ENCODE measurements at places on chromosomes 4 and X. TPM values are rescaled to one million over a fixed set of nuclear protein-coding genes. Genes with fewer than 3 reads are reported as not detected.
A peak's percentile ranks its signal among the peaks of the same experiment; 100 is the strongest.

- peak overlapping the region; percentile 86 for H3K27ac ChIP-seq
- no peaks in the 10 kb centered on the region for H3K4me1 ChIP-seq
- peak overlapping the region; percentile 67 for H3K4me3 ChIP-seq
- H3K36me3 ChIP-seq = no peaks in the 10 kb centered on the region
These were observed 5.6 kb downstream of the PRDM8 start for GRCh38 chr4:80202741-80203553.

DNA sequence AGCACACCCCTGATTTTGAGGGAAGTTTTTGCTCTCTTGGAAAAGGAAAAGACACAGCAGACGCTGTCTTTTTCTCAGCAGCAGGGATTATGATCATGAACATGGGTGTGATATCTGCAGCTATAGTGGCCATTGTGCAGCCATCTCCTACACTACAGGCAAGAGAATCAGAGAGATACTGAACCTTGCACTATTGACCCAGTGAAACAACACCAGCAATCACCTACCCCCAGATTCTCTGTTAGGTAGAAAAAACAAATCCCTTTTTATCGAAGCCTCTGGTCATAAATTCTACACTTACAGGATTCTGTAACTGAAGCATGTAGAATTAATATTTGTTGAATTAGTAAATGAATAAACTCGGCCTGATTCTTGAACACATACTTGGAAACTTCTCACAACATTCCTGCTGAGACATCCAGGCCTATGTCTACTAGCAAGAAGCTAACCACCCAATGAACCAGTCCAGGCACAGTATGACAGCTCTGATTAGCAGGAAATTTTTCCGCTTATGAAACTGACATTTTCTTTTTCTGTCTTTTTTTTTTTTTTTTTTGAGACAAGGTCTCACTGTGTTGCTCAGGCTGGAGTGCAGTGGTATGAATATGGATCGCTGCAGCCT, 5.0 kb upstream of the AFAP1 start:
- H3K36me3 ChIP-seq = no peaks in the 10 kb centered on the region
- H3K4me1 ChIP-seq = no peaks in the 10 kb centered on the region
- H3K27ac ChIP-seq = no peak overlapping the region
- H3K4me3 ChIP-seq = no peak overlapping the region

- H3K27ac ChIP-seq = no peak overlapping the region
- DNase-seq = peak; percentile 3
- H3K36me3 ChIP-seq = no peaks in the 10 kb centered on the region
- H3K27me3 ChIP-seq = peaks cover 5% of the 10 kb centered on the region
- H3K4me1 ChIP-seq = no peaks in the 10 kb centered on the region
These were observed 43.0 kb upstream of the HMX1 start for GRCh38 chr4:8914461-8915171.

DNA sequence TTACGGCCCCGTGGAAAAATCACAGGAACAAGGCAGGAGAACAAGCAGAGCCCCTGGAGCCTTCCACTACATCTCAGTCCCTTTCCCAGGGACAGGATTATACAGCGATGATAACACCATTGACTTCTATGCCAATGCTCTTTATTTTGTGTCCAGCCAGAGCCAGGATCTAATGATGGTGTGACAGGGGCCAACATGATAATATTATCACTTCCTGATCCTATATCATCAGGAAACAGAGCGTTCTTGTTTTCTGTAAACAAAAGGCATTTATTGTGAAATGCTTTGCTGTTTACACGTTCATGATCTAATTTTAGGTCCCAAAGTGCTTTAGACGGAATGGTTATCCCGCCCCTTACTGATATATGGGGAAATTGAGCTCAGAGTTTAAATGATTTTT, 12.8 kb downstream of the TMPRSS11E start:
- H3K36me3 ChIP-seq = no peaks in the 10 kb centered on the region
- no peaks in the 10 kb centered on the region for H3K27me3 ChIP-seq
- DNase-seq = no peak
- H3K4me1 ChIP-seq = no peaks in the 10 kb centered on the region
- no peak overlapping the region for H3K4me3 ChIP-seq

DNA sequence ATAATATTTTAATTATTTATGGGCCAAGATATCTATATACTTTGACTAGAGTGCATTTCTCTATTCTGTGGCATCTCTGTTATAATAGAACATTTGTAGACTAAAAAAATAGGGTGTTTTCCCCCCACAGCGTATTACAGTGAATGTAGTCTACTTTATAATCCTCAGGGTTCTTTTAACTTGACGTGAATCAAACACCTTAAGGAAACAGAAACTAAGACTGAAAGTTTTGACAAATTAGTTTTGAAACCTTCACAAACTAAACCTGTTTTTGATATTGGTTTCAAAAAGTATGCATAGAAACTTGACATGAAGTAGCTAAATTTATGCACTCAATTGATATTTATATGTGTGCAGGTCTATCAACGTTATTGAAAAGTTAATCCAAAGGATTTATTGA, 1963.1 kb upstream of the TENM3 start:
- H3K4me1 ChIP-seq = no peaks in the 10 kb centered on the region
- no peak overlapping the region for H3K27ac ChIP-seq
- no peak for DNase-seq
- H3K4me3 ChIP-seq = no peak overlapping the region
- no peaks in the 10 kb centered on the region for H3K36me3 ChIP-seq
- H3K27me3 ChIP-seq = no peaks in the 10 kb centered on the region

- no peak for DNase-seq
- no peak overlapping the region for H3K27ac ChIP-seq
- no peaks in the 10 kb centered on the region for H3K27me3 ChIP-seq
- no peak overlapping the region for H3K4me3 ChIP-seq
- H3K4me1 ChIP-seq = no peaks in the 10 kb centered on the region
These were observed 186.0 kb upstream of the FRMPD4 start for GRCh38 chrX:11952176-11952720.

- H3K4me3 ChIP-seq = peak overlapping the region; percentile 59
- peaks cover 2% of the 10 kb centered on the region for H3K4me1 ChIP-seq
- no peaks in the 10 kb centered on the region for H3K36me3 ChIP-seq
These were observed 13.3 kb downstream of the ACOX3 start for GRCh38 chr4:8427262-8427661.

- no peaks in the 10 kb centered on the region for H3K36me3 ChIP-seq
- H3K4me1 ChIP-seq = no peaks in the 10 kb centered on the region
- no peak overlapping the region for H3K4me3 ChIP-seq
- no peaks in the 10 kb centered on the region for H3K27me3 ChIP-seq
- H3K27ac ChIP-seq = no peak overlapping the region
These were observed 153.7 kb upstream of the BMP3 start for GRCh38 chr4:80876810-80877209.

DNA sequence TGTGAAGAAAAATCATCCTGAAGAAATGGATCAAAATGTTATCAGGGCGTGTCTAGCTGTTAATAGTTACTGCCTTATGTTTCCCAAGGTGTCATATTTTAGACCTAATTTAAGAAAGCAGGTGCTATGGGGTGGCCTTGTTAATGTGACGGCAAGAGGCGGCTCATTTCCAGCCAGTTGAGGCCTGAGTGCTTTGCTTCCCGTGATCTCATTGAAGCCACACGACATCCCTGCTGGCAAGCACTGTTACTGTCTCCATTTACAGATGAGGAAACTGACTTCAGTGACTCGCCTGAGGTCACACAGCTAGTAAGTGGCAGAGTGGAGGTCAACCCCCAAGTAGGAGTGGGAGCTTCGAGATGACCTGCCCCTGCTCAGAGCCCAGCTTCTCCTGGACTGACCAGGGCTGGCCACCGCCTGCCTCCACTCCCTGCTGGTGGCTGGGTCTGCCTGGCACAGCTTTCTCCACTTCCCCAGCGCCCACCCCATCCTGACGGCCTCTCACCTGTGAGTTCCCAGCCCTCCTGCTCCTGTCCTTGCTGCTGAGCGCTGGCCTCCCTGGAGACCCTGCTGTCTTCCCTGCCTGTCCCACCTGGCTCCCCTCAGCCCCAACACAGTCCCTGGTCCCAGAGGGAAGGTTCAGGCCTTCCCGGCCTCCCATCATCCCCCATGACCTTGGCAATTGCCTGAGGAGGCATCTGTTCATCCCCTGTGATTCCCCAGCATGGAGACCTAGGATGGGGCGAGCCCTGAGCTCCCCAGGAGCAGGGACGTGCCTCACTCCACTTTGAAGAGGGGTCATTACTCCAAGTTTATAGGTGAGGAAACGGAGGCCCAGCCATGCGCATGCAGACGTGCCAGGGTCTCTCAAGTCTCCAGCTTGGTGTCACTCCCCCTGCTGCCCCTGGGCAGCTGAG, 47.7 kb upstream of the SORCS2 start:
- no peaks in the 10 kb centered on the region for H3K27me3 ChIP-seq
- DNase-seq = no peak
- no peak overlapping the region for H3K4me3 ChIP-seq

DNA sequence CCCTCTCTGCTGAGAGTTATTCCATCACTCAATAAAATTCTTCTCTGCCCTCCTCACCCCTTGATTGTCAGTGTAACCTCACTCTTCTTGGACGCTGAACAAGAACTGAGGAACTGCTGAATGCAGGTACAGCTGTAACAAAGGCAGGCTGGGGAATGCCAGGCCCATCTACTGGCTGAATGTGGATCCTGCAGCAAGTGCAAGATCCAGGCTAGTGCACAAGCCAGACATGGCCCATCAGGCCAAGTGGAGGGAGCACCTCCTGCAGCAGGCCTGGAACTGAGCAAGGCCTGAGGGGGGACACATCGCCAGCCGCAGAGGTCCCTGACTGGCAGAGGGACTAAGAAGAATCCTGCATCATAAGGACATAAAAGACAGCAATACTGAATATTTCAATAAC, 411.8 kb upstream of the PCDH10 start:
- H3K27ac ChIP-seq = no peak overlapping the region
- no peaks in the 10 kb centered on the region for H3K36me3 ChIP-seq
- no peak overlapping the region for H3K4me3 ChIP-seq
- H3K4me1 ChIP-seq = no peaks in the 10 kb centered on the region

DNA sequence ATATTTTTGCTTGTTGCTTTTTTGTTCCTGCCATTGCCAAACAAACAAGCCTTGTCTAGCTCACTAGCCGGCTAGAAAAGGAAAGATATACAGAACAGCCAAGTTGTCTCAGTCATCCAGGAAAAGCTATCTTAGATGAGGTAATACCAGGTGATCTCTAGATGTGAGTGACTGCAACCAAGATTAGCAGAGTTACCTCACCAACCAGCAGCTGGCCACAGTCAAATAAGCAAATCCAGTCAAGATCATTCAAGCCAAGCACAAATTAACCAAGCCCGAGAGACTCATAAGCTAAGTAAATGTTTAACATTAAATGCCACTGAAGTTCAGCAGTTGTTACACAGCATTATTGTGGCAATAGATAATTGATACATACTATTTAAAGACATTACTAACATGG, 108.6 kb downstream of the CENPC start:
- H3K4me1 ChIP-seq = no peaks in the 10 kb centered on the region
- H3K36me3 ChIP-seq = no peaks in the 10 kb centered on the region
- H3K27me3 ChIP-seq = no peaks in the 10 kb centered on the region

DNA sequence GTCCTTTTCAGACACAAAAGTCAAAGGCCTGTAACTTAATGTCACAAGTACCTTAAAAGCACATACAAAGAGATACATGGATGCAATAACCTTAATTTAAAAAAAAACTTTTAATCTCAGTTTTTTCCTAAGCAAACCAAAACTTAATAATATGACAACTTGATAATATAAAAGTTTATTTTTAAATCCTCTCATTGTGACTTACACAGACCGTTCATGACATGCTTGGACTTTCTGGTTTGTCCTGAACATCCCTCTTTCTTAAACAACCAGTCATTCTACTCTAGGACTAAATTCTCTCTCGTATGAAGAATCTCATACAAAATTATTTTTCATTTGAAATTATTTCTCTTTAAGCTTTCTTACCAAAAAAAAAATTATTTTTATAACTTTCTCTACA, 43.1 kb upstream of the CYP2U1 start:
- no peaks in the 10 kb centered on the region for H3K4me1 ChIP-seq
- no peak overlapping the region for H3K27ac ChIP-seq
- H3K4me3 ChIP-seq = no peak overlapping the region

DNA sequence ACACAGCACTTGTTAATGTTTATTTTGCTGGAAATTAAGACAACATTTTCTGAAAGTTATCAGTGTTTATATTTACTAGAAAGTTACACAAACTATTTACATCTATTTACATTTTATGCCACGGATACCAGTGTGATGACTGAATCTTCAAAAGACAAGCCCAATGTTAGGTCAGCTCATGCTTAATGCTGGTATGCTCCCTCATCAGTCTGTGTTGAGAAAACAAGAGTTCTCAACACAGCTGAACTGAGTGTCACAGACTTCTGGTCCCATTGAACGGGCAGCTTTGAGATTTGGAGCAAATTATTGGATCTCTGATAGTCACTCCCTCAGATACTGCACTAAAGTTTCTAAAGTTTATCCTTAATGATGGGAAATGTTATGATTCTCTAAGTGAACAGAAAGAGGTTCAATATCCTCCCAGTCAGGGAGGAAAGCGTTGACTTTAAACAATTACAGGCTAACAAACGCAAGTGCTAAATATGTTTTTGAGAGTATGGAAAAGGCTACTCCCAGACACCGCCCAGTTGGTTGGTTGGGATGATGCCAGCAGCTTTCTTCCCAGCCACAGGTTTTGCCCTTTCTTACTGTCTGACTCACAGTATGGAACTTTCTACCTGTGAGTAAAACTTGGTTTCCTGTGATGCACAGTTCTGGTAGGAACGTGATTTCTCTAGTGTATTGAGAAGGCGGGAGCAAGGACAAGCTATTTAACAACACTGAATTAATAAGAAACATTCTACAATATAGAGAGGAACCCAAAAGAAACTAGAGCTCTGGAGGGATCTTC, 1293.6 kb upstream of the TENM3 start:
- no peak for DNase-seq
- H3K4me3 ChIP-seq = no peak overlapping the region
- H3K27me3 ChIP-seq = no peaks in the 10 kb centered on the region
- no peaks in the 10 kb centered on the region for H3K36me3 ChIP-seq
- no peaks in the 10 kb centered on the region for H3K4me1 ChIP-seq

DNA sequence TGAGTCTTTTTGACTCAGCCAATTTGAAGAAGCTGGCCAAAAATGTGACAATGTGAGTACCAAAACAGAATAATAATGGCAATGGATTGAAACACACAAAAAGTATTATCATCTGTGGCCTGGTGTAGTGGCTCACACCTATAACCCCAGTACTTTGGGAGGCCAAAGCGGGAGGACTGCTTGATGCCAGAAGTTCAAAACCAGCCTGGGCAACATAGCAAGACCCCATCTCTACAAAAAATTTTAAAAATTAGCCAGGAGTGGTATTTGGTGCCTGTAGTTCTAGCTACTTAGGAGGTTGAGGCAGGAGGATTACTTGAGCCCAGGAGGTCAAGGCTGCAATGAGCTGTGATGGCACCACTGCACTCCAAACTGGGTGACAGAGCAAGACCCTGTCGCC, 41.5 kb downstream of the PLK4 start:
- DNase-seq = no peak
- no peak overlapping the region for H3K27ac ChIP-seq
- H3K36me3 ChIP-seq = no peaks in the 10 kb centered on the region
- no peak overlapping the region for H3K4me3 ChIP-seq

Gene CXCR3
- 1.1 TPM for total RNA-seq

Gene CT45A3
- not detected for total RNA-seq

Gene SMIM10
- total RNA-seq = 49.8 TPM
